ENCODE measurements at places on chromosomes 16 and 17.

DNA sequence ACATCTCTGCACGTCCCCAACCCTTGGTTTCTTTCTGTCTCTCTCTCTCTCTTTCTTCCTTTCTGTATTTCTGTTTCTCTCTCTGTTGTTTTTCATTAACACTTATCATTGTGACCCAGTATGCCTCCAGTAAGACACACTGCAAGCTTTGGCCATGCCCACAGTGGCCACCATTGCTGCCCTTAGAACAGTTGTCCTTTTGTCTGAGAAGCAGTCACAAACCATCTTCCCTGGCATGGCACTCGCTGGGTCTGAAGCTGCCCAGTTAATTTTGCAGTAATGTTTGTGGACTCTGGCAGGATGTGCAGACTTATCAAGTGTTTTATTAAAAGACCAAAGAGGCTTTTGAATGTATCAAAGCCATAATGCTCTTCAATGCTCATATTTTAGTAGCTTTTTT is 146.9 kb downstream of the MSI2 start:
- DNase-seq, result no peak

GRCh38 chr16:58497935-58498334 is 2.0 kb upstream of the NDRG4 start:
- DNase-seq, result no peak

- DNase-seq, result no peak
Observed at GRCh38 chr17:1906662-1907101, 76.9 kb downstream of the RPA1 start.

GRCh38 chr17:70888324-70888723 is 719.0 kb downstream of the KCNJ2 start:
- no peak for DNase-seq

DNA sequence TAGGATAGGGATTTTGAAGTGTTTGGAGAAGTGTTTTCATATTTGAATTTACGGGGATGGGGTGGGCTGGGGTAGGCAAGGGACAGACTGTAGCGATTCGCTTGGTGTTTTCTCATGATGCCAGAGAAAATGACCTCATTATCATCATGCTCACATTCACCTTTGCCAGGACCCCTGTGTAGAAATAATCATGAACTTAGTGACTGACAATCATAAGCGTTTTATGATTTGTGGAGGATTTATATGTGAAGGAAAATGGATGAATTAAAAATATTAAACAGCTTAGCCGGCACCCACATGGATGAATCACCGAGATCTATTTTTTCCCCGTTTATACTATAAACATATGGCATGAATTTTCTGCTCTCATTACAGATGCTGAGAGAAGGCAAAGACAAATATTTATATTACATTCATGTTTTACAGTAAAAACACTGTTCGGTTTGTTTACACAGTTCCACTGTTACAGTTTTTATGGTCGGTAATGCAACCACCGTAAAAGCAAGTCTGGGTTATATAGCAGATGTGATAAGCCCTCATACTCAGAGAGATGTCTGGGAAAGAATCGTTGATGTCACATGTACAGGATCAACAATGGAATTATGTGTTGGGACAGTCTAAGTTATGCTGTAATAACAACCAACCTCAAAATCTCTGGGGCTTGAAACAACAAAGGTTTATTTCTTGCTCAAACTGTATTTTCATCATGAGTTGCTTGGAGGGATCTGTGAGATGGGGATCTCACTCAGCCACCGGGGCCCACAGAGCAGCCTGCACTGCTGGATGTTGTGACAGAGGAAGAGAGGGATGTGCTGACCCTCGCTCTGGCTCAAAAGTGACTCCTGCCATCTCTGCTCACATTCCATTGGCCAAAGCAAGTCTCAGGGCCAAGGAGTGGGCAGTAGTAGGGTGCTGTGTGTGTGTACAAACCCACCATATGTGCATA is 85.1 kb downstream of the WWOX start:
- DNase-seq, result no peak

DNA sequence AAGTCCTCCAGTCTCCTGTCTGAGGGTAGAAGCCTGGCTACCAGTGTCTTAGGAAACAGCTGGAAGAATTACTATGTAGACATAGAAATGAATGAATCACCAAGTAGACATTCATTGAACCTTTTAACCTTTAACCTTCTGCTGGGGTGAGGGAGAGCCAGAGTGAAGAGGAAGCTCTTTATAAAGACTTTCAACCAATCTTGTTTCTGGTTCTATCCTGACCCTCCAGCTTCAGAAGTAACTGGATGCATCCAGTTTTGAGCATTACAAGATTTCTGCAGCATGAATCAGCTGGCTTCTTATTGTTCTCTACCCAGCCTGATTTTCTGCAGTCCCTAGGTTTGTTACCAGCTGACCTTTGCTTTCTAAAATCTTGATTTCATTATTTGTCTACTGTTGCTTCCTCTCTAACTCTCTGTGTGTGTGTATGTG is 8.5 kb downstream of the TEKT1 start:
- DNase-seq, result no peak
